PC-3 (cell line): ENCODE measurements at places on chromosomes 5 and 9. TPM values are rescaled to one million over a fixed set of nuclear protein-coding genes. Genes with fewer than 3 reads are reported as not detected.

Gene SHC3
- 0.63 and 0.66 TPM in 2 replicates for total RNA-seq

Gene IL13
- not detected in 2 replicates for total RNA-seq

Gene PTGDS
- total RNA-seq: not detected in 2 replicates

Gene C5orf34
- total RNA-seq: 9.8 and 16.3 TPM in 2 replicates

Gene RALGPS1
- 7.9 and 10.2 TPM in 2 replicates for total RNA-seq

Gene CMYA5
- under 0.01 and 0.15 TPM in 2 replicates for total RNA-seq

Gene SLC12A7
- 48.2 and 58.3 TPM in 2 replicates for total RNA-seq

Gene TOMM5
- 220 and 252 TPM in 2 replicates for total RNA-seq

Gene PCDHA6
- total RNA-seq: 0.22 and 0.35 TPM in 2 replicates

Gene WNT8A
- not detected in 2 replicates for total RNA-seq

Gene RPL35
- 1,981 and 2,242 TPM in 2 replicates for total RNA-seq

Gene TOR2A
- total RNA-seq: 12.2 and 14.1 TPM in 2 replicates

Gene CER1
- not detected in 2 replicates for total RNA-seq

Gene GARNL3
- total RNA-seq: 15.2 and 15.5 TPM in 2 replicates

Gene PCDHGA10
- 0.23 and 0.84 TPM in 2 replicates for total RNA-seq

Gene CEP120
- 5.4 and 11.5 TPM in 2 replicates for total RNA-seq

Gene MORN5
- total RNA-seq: not detected in 2 replicates

Gene EGFLAM
- total RNA-seq: not detected in 2 replicates

Gene SLC6A19
- total RNA-seq: not detected in 2 replicates

Gene IFNA21
- not detected in 2 replicates for total RNA-seq

Gene BTNL8
- 0.23 TPM in 1 of 2 replicates, not detected in the other for total RNA-seq

Gene CRB2
- not detected in 2 replicates for total RNA-seq

Gene ARID3C
- total RNA-seq: 0.23 TPM in 1 of 2 replicates, not detected in the other

Gene B4GALT1
- total RNA-seq: 14.8 and 23.1 TPM in 2 replicates

Gene KCNN2
- 0.07 TPM in 1 of 2 replicates, not detected in the other for total RNA-seq

Gene ZNF300
- 0.18 TPM in 1 of 2 replicates, not detected in the other for total RNA-seq

Gene SPINK1
- total RNA-seq: not detected in 2 replicates

Gene DBH
- total RNA-seq: not detected in 2 replicates

Gene DOCK8
- total RNA-seq: 1.5 and 1.9 TPM in 2 replicates

Gene KIAA1958
- 3.7 and 4.2 TPM in 2 replicates for total RNA-seq

Gene OSMR
- 13.7 and 20.3 TPM in 2 replicates for total RNA-seq

Gene LMX1B
- total RNA-seq: 0.55 and 1.2 TPM in 2 replicates

Gene C9
- total RNA-seq: not detected in 2 replicates

Gene ARHGEF37
- 5.2 and 6.5 TPM in 2 replicates for total RNA-seq

Gene LRRC70
- 1.5 and 1.6 TPM in 2 replicates for total RNA-seq

Gene SUSD3
- 12.7 and 13.4 TPM in 2 replicates for total RNA-seq

Gene TPPP
- total RNA-seq: 1.7 and 1.9 TPM in 2 replicates

Gene GHR
- 2.2 and 5.2 TPM in 2 replicates for total RNA-seq

Gene TNC
- 60.1 and 71.0 TPM in 2 replicates for total RNA-seq

Gene FPGS
- total RNA-seq: 78.5 and 133 TPM in 2 replicates
